Mesothelial cell of epicardium (in vitro differentiated cells): ENCODE measurements at places on chromosomes 5 and 9. TPM values are rescaled to one million over a fixed set of nuclear protein-coding genes. Genes with fewer than 3 reads are reported as not detected.

The OTULINL gene
- 3.0 to 6.6 TPM (median 3.8 TPM) in 3 replicates for total RNA-seq

DNA sequence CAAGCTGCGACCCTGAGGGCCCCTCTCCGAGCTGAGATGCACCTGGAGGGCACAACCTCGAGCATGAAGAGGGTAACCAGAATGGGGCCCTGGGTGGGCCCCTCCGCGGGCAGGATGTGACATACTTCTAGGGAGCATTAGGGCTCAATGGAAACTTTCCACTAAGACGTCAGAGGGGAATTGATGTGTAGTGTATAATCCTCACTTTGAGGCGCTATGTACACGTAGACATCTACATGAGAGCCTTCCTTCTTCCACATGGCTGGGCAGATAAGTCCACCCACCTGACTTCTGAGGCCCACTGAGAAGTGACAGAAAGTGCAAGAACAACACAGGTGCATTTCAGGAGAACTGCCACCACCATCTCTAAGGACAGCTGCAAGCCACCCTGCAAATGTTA, 61.0 kb downstream of the DAP start:
- no peaks in the 10 kb centered on the region for H3K36me3 ChIP-seq
- no peaks in the 10 kb centered on the region for H3K27me3 ChIP-seq
- H3K4me1 ChIP-seq, result peaks cover 9% of the 10 kb centered on the region
- no peak overlapping the region for H3K27ac ChIP-seq

The WDR38 gene
- not detected in 3 replicates for total RNA-seq

- no peak overlapping the region for H3K27ac ChIP-seq
- peaks cover 10% of the 10 kb centered on the region for H3K4me1 ChIP-seq
- peaks cover 2% of the 10 kb centered on the region for H3K36me3 ChIP-seq
- DNase-seq, result no peak
- no peak overlapping the region for H3K4me3 ChIP-seq
These were observed 149.2 kb upstream of the ARRDC3 start for GRCh38 chr5:91532281-91532680.
